Neural crest cell (in vitro differentiated cells): ENCODE measurements at places on chromosomes 16 and 17.

DNA sequence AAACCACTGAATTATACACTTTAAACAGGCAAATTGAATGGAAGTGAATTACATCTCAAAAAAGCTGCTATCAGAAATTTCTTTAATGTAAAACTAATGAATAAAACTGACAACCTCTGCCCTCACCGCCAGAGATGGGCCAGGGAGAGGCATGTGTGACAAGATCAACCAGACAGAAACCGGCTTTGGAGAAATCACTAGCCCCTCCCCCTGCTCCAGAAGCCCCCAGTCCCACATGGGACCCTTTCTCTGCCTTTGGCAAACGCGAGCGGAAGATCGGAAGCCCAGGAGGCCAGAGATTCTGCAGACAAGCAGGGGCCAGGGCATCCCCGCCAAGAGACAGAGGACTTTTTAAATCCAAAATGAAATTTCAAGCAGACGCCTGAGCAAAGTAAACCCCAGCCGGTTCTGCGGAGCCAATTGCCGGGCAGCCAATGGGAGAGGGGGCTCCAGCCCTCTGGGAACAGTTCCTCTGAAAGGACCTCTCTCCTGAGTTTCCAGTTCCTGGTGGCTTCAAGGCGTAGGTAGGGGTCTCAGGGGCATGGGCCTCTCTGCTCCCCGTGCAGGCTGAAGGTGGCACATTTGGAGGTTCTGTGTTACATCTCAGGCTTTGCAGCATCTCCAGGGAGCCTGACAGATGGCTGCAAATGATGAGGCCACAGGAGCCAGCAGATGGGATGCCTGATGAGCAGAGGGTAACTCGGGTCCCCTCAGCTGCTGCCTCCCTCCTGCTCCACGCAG is 118.1 kb downstream of the GSG1L start:
- DNase-seq = no peak

DNA sequence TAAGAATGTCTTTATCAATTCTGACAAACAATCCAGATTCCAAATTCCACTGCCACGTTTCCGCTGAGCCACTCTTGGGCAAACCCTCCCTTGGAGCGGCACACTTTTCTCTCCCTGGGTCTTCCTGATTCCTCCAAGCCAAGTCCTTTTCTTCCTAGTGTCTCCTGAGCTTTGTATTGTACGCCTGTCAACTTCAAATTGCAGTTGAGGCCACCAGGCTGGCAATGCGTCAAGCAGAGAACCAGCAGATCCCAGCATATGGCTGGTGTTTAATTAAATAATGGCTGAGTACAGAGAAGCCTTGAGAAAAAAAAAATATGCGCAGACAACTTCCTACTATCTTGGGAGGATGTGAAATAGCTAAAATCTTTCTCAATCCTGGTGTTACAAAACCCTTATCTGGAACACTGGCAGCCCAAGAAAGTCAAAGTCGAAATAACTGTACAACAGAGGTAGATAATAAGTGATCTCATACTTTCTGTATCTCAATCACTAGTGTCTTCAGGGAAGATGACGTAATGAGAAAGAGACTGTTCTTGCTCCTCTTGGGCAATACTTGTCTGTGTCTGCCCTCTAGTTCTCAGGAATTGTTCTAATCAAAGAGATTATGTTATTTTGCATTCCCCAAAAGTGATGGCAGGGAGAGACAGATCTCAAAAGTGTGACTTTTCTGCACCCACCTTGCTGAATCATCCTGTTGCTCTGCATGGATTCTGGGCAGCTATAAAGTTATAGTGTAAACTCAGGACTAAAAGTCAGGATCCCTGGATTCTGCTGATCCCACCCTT is 15.0 kb downstream of the SMIM36 start:
- no peak for DNase-seq

DNA sequence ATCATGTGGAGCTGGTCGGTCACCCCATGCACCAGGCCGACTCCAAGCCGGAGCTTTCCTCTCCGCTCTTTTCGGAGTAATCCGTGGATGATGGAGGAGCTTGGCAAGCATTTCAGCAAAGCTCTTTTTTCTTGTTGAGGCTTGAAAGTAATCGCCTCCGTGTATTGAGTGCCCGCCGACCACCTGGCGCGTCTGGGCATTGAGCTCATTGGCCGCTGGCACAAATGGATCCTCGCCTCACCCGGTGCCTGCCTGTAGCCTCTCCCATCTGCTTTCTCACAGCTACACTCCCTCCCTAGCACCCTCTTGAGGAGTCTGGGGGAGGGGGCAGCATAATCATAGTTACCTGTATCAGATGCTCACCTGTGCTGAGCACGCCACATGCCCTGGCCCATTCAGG is 148.9 kb downstream of the CMIP start:
- DNase-seq = no peak

- no peak for DNase-seq
Measured at GRCh38 chr17:78815696-78816095, 24.9 kb downstream of the USP36 start.

DNA sequence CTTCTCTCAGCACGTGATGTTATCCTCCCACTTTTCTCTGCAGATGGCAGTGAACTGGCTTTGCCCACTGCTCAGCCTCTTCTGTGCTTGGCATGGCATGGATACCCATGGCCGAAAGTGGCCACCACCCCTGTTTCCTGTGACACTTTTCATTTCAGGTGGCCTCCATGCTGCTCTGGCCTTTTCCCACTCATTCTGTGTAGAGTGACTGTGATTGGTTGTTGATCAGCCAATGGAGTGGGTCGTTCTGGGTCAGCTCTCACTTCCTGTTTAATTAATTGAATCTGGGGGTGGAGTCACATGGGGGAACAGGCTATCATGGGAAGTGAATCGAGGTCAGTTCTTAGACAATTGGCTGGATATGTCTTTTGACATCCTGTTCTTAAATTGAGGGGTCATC is 350.1 kb upstream of the EEF2KMT start:
- no peak for DNase-seq

DNA sequence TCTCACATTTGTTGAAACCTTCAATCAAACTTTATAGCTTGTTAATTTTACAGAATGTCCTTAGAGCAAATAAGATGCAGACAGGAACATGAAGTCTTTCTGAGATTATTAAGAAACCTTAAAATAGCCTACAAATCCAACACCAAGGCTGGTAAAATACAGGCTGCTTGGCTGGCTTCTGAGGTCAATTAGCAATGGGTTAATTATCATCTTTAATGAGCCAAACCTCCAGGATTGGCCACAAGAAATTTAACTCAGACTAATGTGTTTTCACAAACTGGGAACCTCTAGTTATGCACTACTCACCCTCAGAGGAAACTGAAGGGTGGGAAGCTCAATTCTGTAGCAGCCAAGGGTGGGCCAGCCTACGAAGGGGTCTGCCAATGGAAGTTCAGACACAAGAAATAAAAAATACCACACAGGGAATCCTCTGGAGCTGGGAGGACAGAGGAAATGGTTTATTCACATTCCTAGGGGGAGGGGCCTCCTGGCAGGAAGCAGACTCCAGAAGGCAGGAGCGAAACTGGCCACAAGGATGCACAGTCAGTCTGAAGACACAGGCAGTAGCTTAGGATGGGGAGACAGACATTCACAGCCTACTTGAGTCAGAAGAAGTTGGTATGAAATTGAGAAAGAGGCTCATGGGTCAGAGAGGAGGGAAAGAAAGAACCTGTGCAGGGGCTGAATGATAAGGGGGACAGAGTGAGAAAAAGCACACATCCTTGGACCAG is 36.1 kb downstream of the HIC1 start:
- DNase-seq = no peak

DNA sequence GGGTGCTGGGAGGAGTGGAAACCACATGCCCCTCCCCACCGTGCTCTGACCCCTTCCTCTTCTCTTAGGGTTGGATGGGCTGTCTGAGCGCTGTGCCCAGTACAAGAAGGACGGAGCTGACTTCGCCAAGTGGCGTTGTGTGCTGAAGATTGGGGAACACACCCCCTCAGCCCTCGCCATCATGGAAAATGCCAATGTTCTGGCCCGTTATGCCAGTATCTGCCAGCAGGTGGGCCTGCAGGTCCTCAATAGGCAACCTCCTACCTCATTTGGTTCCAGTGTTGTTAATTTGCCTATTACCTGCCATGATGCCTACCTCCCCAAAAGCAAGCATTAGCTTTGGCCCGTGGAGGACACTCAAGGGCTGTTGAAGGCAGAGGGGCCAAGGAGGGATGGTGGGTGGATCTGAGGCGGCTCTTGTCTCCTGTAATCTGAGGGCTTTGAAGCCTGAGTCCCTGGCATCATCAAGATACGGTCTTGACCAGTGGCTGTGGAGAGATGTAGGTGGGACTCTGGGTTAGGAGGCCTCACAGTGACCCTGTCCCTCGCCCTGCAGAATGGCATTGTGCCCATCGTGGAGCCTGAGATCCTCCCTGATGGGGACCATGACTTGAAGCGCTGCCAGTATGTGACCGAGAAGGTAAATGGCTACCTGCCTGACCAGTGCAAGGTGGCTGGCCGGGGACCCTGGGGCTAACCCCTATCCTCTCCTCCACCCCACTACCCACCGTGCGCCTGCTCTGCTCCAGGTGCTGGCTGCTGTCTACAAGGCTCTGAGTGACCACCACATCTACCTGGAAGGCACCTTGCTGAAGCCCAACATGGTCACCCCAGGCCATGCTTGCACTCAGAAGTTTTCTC is 3.4 kb downstream of the ALDOA start:
- DNase-seq = no peak

DNA sequence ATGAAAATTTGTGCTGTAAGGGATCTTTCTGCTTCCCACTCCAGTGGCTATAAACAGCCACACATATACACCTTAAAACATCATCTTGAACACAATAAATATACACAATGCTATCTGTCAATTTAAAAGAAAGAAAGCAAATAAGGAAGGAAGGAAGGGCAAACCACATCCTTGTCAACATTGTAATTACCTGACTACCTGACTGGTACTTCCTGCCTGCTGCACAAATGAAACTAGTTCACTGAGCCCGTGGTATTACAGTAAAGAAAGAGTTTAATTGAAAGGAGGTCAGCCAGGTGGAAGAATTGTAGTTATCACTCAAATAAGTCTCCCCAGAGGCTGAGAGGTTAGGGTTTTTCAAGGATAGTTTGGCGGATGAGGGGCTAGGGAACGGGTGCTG is 344.4 kb upstream of the ASIC2 start:
- no peak for DNase-seq

GRCh38 chr16:89117975-89118289 is 24.3 kb downstream of the ACSF3 start:
- DNase-seq = no peak

GRCh38 chr17:62206550-62206949 is 141.5 kb upstream of the MED13 start:
- DNase-seq = no peak

- DNase-seq = no peak
Measured at GRCh38 chr17:16471295-16471694, 20.7 kb downstream of the LRRC75A start.

DNA sequence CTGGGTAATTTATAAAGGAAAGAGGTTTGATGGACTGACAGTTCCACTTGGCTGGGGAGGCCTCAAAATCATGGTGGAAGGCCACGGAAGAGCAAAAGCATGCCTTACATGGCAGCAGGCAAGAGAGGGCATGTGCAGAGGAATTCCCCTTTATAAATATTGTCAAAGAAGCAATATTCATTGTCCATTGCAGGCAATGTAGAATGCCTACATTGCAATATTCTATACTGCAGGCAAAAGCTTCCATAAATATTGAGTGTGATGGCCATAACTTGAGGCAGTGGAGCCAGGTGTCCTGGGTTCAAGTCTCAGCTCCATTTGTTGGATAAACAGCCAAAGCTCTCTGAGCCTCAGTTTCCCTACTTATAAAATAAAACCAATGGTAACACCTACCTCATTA is 322.3 kb downstream of the SHISA9 start:
- DNase-seq = no peak

DNA sequence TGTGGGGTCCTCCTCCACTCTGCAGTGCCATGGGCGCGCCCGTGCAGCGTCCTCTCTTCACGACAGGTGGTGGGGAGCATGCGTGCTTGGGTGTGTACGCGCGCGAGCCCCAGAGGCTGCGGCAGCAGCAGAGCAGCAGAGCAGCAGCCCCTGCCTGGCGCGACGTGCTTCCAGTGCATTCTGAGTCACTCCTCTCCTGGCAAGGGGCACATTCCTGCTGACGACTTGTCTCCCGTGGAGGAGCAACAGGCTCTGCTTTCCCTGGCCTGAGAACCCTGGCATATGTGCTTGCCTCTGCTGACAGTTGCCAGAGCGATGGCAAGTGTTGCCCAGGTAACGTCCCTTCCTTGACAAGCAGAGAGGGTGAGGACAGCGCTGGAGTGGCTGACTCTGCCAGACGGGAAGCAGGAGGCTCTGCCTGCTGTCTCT is 133.8 kb upstream of the PLCG2 start:
- DNase-seq = no peak

DNA sequence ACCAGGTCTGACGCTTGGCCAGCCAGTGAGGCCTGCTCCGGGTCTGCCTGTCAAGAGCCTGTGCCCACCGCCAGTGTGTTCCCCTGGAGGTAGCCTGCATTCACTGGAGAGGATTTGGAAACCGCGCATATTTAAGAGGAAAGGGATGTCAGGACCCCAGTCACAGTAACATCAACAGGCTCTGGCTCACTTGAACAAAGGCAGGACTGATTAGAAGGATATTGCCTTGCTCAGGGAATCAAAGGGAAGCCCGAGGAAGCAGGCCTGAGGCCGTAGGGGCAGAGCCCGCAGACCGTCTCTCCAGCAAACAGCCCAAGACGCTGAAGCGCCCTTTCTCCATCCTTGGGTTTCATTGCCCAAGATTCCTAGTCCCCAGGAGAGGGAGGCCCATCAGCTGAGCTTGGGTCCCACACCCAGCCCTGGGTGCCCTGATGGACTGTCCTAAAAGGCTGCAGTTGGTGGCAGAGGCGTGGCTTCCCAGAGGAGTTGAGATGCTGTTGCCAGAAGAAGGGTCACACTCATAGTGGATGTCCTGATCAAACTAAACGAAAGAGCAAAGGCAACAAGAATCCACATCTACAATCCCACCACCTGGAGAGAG is 23.2 kb downstream of the NT5M start:
- DNase-seq = no peak

GRCh38 chr17:29619251-29619650 is 3.5 kb downstream of the CORO6 start:
- no peak for DNase-seq

- DNase-seq = no peak
Measured at GRCh38 chr17:45372325-45372869, 55.6 kb upstream of the MAP3K14 start.

GRCh38 chr16:27486760-27487159 is 63.0 kb downstream of the GTF3C1 start:
- no peak for DNase-seq

GRCh38 chr17:3630781-3631180 is 5.3 kb downstream of the SHPK start:
- DNase-seq = no peak
